ENCODE measurements at places on chromosomes 3 and 15.

DNA sequence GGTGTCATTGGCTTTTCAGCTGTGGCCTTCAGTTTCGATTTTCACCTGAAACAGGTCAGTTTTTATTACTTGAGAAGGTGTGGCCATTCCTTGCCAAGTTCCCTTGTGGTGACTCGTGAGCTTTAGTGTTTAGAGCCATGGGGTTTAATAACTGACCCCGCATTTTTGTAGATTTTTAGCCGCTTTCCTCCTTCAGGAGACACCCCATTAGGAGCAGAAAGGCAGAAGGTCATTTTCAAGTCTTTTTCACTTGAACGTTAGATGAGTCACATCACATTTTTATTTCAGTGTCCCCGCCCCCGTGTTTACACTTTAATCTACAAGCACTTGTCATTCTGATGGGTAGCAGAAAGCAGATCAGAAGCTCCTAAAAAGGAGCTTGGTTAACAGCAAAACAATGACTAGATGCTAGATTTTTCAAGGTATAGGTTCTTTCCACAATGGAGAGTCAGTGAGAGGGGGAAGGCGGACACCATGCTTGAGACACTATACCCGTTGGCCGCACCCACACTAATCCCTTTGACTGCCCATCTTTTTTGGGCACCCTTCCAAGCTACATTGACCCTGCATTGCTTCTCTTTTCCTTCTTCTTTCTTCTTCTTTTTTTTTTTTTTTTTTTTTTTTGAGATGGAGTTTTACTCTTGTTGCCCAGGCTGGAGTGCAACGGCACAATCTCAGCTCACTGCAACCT is 132.7 kb downstream of the GHSR start:
- DNase-seq = no peak

- no peak for DNase-seq
These were observed 114.0 kb downstream of the LRRC28 start for GRCh38 chr15:99365242-99365641.

- peak; percentile 74 for DNase-seq
These were observed 75.2 kb downstream of the DUT start for GRCh38 chr15:48406266-48406891.

GRCh38 chr3:108453565-108453964 is 56.8 kb downstream of the MYH15 start:
- DNase-seq = no peak

DNA sequence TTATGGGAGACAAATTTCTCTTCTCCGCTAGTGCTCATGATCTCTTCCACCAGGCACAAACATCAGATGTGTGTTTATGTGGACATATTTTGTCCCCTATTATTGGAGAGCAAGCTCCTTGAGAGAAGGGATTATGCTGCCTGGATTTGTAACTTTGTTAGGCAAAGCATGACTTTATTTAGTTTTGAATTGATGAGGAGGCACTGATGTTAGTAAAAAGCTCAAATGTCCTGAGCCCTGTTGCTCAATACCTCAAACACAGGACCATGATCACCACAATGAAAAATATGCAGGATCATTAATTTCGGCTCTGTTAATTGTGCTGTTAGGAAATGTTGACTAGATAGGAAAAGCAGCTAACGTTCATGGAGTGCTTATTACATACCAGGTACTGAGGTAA is 29.1 kb downstream of the SCG5 start:
- no peak for DNase-seq

DNA sequence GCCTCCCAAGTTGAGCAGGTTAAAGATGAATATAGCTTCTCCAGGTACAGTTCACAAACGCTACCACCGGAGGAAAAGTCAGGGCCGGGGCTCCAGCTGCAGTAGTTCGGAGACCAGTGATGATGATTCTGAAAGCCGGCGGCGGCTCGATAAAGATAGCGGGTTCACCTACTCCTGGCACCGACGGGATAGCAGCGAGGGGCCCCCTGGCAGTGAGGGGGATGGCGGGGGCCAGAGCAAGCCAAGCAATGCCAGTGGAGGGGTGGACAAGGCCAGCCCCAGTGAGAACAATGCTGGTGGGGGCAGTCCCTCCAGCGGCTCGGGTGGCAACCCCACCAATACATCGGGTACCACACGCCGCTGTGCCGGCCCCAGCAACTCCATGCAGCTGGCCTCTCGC is 61.4 kb downstream of the SNRK start:
- DNase-seq = no peak

GRCh38 chr3:54772051-54772450 is 155.8 kb downstream of the LRTM1 start:
- no peak for DNase-seq

GRCh38 chr3:34504775-34505174 is 706.3 kb downstream of the PDCD6IP start:
- DNase-seq = no peak

GRCh38 chr3:185560676-185561075 is 8.3 kb upstream of the LIPH start:
- no peak for DNase-seq

DNA sequence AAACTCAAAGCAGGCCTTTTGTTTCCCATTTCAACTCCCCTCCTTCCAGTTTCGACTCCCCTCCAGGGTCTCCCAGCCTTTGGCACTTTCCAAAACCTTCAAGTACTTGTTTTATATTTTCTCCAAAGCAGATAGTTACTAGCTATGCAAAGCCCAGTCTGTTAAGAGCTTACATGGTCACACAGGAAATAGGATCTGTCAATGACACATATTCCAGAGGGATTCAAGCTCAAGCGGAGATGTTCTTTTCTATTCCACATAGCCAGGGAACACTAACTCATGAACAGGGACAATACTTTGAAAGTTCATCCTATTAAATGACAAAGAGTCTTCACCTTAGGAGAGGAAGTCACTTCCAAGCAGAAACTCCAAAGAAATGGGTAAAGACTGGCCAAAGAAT is 18.6 kb downstream of the SUCLG2 start:
- no peak for DNase-seq

- no peak for DNase-seq
These were observed 36.4 kb downstream of the TAMM41 start for GRCh38 chr3:11810276-11810675.

- no peak for DNase-seq
These were observed 31.5 kb downstream of the MBNL1 start for GRCh38 chr3:152300029-152300731.

DNA sequence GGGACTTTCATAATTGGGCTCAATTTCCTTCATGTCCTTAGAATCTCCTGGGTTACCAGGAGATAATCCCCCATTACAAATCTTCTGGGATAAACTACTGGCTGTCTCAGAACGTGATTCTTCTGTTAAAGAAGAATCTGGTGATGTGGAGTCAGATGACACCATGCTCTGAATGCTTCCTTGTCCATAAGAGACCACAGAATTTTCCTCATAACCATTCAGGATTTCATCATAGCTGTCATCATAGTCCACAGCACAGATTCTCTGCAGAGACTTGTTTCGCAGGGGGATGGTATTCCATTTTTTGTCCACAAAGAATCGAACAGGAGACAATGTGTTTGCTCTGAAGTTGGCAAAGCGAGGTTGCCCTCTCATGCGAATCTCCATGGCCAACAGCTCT is 109.8 kb upstream of the TSPAN3 start:
- DNase-seq = no peak

DNA sequence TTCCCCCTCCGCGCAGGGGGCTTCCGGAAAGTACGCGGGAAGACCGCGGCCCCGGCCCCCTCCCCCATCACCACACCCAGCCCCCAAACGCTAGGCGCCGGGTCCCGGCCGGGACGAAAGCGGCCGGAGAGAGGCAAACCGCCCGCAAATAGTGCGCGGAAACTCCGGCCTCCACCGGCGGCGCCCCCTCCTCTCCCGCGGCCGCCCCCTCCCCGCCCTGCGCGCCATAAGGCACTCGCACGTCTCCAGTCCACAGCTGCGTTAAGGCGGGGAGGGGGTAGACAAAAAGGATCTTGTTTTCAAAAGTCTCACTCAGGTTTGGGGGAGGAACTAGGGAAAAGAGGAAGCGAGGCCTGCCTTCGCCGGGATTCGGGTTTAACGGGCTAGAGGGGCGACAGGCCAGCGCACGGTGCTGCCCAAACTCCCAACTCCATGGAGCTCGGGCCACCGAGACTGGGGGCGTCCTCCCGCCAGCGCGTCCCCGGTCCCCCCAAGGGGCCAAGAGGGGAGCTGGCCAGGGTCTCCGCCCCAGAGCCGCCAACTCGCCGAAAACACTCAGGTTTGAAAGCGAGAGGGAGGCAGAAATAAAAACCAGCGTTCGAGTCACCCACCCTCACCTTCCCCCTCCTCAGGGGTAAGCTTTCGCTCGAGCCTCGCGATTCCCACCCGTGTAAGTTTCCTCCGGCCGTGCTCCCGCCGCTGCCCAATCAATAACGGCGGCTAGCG is 1.8 kb downstream of the ANP32A start:
- DNase-seq = peak; percentile 50

- no peak for DNase-seq
These were observed 18.9 kb downstream of the RAP2B start for GRCh38 chr3:153180860-153181372.

GRCh38 chr15:77772641-77773402 is 140.1 kb upstream of the LINGO1 start:
- DNase-seq = no peak

DNA sequence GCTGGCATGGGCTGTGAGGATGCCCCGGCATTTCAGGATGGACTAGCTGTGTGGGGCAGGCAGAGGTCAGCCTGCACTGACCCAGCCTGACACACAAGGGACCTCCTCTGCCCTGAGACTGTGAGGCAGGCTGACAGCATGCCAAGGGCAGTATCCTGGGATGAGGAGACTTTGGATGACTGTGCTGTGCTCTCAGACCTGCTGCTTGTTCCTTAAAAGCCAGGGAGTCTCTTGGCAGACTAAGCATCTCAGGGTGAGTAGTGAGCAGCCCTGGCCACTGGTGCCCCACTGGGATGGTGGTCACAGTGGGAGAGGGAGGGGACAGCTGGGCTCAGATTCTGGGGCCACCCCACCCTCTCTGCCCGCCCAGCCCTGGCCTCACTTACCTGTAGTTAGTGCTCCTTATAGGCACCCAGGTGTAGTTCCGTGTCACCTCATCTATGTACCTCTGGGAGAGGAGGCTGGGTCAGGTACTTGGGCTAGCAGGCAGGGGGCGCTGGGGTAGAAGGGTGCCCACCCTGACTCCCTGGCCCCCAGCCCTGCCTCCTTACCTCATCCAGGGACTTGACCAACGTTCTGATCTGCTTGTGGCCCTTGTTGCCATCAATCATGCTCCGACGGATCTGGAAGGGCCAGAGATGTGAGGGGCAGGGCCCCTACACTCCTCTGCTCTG is 16.1 kb upstream of the TMEM115 start:
- no peak for DNase-seq

GRCh38 chr3:42906848-42907183 is 874 bp downstream of the ZNF662 start:
- no peak for DNase-seq

- peak; percentile 92 for DNase-seq
These were observed 12.7 kb upstream of the TSPAN3 start for GRCh38 chr15:77083381-77084160.

DNA sequence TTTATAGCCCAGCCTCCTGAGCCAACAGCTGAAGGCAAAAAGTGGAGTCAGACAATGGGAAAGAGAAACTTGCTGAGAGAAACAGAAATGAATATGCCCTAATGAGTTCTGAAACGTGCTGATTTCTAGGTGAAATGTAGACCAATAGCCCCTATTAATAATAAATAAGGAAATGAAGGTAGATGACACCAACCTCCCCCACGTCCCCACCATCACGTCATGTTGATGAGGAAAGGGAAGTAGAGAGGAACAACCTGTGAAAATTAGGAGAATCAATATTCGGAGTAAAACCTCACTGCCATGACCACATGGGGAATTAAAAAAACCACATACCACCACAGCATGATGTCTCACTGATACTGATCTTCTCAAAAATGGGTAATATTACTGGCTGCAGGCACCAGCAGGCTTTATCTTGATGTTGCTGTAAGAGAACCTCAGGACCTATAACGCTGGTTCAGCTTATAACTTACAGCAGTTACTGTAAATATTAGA is 64.0 kb downstream of the KAT2B start:
- no peak for DNase-seq

DNA sequence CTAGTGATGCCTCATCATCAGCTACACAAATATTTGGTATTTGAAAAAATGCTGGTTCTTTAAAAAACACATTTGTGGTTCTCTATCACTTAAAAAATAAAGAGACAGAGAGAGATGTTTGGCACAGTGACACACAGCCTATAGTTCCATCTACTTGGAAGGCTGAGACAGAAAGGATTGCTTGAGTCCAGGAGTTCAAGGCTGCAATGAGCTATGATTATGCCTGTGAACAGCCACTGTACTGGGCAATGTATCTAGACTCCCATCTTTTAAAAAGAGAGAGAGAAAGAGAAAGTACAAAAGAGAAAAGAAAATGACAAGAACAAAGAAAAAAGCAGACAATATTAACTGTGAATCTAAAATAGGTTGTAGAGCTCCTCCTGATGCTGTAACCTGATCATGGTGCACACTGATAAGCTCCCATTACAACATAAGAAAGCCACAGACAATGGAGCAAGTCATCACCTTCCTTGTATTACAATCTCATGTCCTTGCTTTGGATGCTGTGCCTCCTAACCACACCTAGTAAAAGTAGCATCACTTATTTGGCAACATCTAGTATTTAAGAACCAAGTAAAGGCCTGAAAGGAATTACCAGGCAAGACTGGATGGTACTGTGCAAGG is 31.7 kb upstream of the MAP4 start:
- peak; percentile 21 for DNase-seq

DNA sequence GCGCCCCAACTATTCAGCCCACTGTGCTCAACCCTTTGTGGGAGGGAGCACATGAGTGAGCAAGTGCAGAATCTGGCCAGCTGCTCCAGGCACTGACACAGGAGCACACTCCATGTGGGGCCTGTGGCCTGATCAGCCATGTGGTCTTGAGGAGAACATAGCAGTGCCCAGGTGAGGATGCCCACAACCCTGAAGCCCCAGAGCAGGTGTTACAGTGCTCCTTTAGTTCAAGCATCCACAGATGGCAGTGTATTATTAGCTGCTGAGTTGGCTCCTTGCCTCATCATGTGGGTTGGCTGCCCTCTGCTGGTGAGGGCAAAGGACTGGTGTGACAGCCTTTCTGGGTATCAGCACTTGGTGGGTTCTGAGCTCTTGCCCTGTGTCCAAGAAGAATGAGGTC is 1588.2 kb downstream of the SI start:
- peak; percentile 37 for DNase-seq

- no peak for DNase-seq
These were observed 140.4 kb downstream of the SATB1 start for GRCh38 chr3:18284716-18285115.

GRCh38 chr15:77486542-77487468 is 66.1 kb downstream of the HMG20A start:
- no peak for DNase-seq

DNA sequence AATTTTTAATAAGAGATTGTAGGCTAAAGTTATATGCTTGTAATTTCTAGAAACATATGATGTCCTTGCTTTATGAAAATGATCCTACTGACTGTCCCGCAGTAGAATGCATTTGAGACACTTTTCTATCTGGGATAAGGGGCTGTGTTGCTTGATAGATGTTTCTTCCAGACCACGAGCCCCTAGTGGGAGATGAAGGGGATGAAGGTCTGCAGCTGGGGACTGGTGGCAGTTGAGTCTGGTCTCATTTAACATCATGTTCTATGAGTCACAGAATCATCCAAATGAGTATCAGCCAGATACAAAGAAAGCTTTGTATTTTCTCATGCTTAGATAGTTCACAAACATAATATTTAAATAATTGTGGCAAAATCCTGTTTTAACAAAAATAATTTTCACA is 84.3 kb upstream of the PRTG start:
- no peak for DNase-seq

All from NCI-H146 (cell line).